Ovary (tissue), 10 donors: ENCODE measurements at places on chromosomes 3 and 15. TPM values are rescaled to one million over a fixed set of nuclear protein-coding genes. Genes with fewer than 3 reads are reported as not detected.

Gene SEMA7A
- 98.6 TPM for polyA plus RNA-seq

Gene ACTC1
- 2.7 TPM for polyA plus RNA-seq

DNA sequence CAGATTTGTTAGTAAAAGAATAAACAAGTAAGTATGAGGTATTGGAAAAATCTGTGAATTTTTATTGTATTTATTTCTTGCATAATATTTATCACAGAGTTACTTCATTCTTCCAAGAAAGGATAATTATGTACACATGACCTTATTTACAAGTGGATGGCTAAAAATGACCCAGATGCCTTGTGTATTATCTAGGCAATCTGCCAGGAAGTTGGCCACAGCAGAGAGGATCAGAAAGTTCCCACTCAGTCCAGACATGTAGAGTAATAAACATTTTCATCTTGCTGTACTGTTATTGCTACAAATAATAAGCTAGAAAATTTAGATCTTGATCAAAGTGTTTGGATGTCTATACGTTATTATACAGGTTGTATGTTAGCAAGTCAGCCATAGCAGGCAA lies 317.1 kb downstream of the EPHA6 start:
- no peaks in the 10 kb centered on the region for H3K36me3 ChIP-seq
- no peak for DNase-seq
- no peaks in the 10 kb centered on the region for H3K4me1 ChIP-seq
- no peak overlapping the region for H3K27ac ChIP-seq
- no peak overlapping the region for H3K4me3 ChIP-seq

Gene TUSC7
- not detected for polyA plus RNA-seq

DNA sequence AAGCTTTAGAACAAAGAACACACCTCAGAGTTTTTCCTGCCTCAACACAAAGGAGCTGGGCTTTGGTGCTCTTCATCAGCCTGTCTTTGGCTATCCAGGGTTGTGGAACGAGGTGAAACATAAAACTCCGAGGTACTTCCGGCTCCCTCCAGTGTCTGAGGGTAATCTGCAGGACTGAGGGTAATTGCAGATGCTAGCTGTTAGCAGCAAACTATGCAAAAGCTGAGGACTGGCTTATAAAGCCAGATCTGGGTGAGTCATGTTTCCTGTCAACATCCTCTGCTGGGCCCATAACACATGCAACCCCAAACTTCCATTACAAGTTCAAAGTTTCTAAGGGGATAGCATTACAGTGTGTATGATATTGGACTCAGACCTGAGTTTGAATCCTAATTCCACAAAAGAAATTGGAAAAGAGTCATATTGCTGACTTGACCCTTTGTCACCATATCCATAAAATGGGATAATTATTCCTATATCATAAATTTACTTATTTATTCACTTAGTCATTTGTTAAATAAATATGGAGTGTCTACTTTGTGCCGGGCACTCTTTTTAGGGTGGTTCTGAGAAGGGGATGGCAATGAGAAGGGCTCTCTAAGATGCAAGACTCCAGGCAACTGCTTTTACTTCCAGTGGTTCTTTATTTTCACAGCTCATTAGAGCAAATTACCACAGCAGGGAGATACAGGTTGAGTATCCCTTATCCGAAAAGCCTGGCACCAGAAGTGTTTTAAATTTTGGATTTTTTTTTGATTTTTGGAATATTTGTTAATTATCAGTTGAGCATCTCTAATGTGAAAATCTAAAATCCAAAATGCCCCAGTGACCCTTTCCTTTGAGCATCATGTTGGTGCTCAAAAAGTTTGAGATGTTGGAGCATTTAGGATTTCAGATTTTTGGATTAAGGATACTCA lies 9.5 kb upstream of the TRIM69 start:
- H3K4me1 ChIP-seq, result peaks cover 4% of the 10 kb centered on the region
- H3K27ac ChIP-seq, result no peak overlapping the region
- H3K4me3 ChIP-seq, result no peak overlapping the region
- DNase-seq, result no peak
- no peaks in the 10 kb centered on the region for H3K27me3 ChIP-seq
- H3K36me3 ChIP-seq, result no peaks in the 10 kb centered on the region

Gene ADAMTS17
- polyA plus RNA-seq, result 2.2 TPM

DNA sequence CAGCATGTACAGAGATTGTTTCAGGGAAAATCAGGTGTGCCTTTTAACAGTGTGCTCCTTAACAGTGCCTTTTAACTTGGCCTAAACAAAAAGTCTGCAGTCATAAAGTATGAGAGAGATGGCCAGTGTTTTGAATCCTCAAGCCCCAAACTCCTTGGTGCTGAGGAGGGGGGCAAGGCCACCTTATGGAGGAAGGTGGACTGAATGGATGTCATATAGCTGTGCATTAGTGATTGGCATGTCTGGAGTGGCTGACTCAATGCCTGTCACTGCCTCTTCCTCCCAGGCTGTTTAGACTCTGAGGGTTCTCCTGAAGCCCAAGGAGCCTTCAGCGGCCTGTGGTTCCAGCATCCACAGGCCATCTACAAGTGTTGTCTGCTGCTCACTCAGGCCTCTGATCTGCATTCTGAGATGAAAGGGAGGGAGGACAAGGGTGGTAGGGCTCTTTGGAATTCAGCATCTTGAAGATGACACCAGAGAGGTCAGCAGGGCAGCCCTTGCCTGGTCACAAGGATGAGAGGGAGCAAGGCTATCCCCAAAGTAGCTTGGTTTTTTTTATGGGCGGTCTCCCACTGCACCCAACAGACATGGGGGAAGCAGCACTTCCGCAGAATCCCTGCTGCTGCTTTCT lies 1.5 kb downstream of the FOXL2NB start:
- DNase-seq, result no peak
- peak overlapping the region; percentile 100 for H3K27ac ChIP-seq
- H3K4me1 ChIP-seq, result peaks cover 10% of the 10 kb centered on the region

GRCh38 chr15:95816591-95816990 lies 513.9 kb upstream of the NR2F2 start:
- DNase-seq, result no peak
- H3K4me1 ChIP-seq, result no peaks in the 10 kb centered on the region
- H3K36me3 ChIP-seq, result no peaks in the 10 kb centered on the region

Gene KBTBD13
- polyA plus RNA-seq, result 0.10 TPM

Gene MUC13
- polyA plus RNA-seq, result 0.04 TPM

- peaks cover 14% of the 10 kb centered on the region for H3K4me1 ChIP-seq
- H3K4me3 ChIP-seq, result no peak overlapping the region
- H3K27ac ChIP-seq, result no peak overlapping the region
- DNase-seq, result no peak
- H3K27me3 ChIP-seq, result no peaks in the 10 kb centered on the region
Observed at GRCh38 chr3:47156396-47156795, 7.5 kb downstream of the SETD2 start.

- no peak for DNase-seq
- H3K4me3 ChIP-seq, result no peak overlapping the region
- H3K36me3 ChIP-seq, result no peaks in the 10 kb centered on the region
- no peak overlapping the region for H3K27ac ChIP-seq
Observed at GRCh38 chr3:156985711-156986110, 159.6 kb downstream of the LEKR1 start.

- H3K27me3 ChIP-seq, result no peaks in the 10 kb centered on the region
- H3K4me1 ChIP-seq, result no peaks in the 10 kb centered on the region
- H3K27ac ChIP-seq, result no peak overlapping the region
- H3K36me3 ChIP-seq, result no peaks in the 10 kb centered on the region
- no peak for DNase-seq
Observed at GRCh38 chr15:60343221-60343970, 54.4 kb downstream of the ANXA2 start.

DNA sequence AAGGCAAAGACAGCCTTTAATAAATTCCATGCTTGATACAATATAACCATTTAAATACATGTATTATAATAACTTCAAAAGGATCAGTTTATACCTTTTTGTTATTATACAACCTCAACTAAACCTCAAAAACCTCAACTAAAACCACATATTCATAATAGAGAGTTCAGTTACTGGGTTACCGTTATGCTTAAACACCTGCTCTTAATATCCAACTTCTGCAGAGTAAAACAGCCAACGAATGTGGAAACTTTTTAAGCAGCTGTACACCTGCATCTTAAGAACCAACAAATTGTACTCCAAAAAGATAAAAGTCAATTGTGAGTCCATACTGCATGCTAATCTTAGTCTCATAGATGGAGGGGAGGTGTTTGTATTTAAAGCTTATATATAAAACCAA lies 53.5 kb downstream of the TFDP2 start:
- H3K4me1 ChIP-seq, result peaks cover 2% of the 10 kb centered on the region
- H3K27ac ChIP-seq, result no peak overlapping the region
- DNase-seq, result no peak
- H3K27me3 ChIP-seq, result no peaks in the 10 kb centered on the region
- H3K4me3 ChIP-seq, result no peak overlapping the region

- DNase-seq, result peak; percentile 14
- H3K27me3 ChIP-seq, result no peaks in the 10 kb centered on the region
Observed at GRCh38 chr3:79086514-79086913, 681.3 kb downstream of the ROBO1 start.

- H3K27me3 ChIP-seq, result no peaks in the 10 kb centered on the region
- no peak for DNase-seq
- H3K4me1 ChIP-seq, result no peaks in the 10 kb centered on the region
- H3K27ac ChIP-seq, result no peak overlapping the region
Observed at GRCh38 chr15:88717382-88718031, 78.7 kb downstream of the ISG20 start.

DNA sequence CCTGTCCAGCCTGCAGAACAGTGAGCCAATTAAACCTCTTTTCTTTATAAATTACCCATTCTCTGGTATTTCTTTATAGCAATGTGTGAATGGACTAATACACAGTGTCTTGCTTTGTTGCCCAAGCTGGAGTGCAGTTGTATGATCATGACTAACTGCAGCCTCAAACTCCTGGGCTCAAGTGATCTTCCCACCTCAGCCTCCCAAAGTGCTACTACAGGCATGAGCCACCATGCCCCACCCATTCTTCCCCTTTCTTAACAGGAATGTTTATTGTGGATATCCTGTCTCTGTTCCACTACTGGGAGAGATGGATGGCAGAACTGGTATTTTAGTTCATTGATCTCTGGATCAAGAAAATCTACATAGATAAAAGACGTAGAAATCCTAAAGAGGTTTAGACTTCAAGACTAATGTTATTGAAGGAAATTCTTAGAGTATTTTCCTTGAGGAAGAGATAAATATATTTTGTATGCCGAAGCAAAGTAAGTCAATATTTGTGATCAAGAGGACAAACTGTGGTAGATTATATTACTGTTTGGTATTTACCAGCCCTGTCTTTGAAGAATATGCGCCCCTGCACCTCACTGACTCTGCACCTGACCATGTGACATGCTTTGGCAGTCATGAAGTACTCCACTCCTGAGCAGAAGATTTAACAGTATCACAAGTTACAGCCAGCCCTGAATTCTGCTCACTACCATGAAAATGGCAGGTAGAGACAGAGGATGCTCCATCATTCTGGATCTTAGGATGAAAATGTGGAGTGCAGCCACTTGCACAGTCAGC lies 42.9 kb downstream of the UACA start:
- no peaks in the 10 kb centered on the region for H3K27me3 ChIP-seq
- H3K27ac ChIP-seq, result no peak overlapping the region
- H3K4me1 ChIP-seq, result peaks cover 6% of the 10 kb centered on the region
- no peaks in the 10 kb centered on the region for H3K36me3 ChIP-seq

DNA sequence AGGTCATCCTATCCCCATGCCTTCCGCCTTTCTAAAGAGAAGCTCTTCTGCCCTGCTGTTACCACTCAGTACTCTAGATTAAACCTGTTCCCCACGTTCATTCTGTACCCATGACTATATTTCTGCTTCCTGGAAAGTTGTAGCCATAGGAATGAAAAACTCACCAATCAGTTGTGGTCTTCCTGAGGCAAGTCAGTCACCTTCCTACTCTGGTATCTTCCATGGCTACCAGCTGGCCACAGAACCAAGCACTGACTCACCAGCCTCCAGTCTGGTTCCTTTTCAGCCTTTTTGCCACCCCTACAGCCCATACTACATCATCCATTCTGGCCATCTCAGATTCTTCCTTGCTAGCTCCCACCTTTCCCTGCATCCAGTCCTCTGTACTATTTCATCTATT lies 46.4 kb downstream of the TMEM44 start:
- H3K4me1 ChIP-seq, result peaks cover 2% of the 10 kb centered on the region
- no peaks in the 10 kb centered on the region for H3K27me3 ChIP-seq
- no peaks in the 10 kb centered on the region for H3K36me3 ChIP-seq
- H3K27ac ChIP-seq, result no peak overlapping the region

DNA sequence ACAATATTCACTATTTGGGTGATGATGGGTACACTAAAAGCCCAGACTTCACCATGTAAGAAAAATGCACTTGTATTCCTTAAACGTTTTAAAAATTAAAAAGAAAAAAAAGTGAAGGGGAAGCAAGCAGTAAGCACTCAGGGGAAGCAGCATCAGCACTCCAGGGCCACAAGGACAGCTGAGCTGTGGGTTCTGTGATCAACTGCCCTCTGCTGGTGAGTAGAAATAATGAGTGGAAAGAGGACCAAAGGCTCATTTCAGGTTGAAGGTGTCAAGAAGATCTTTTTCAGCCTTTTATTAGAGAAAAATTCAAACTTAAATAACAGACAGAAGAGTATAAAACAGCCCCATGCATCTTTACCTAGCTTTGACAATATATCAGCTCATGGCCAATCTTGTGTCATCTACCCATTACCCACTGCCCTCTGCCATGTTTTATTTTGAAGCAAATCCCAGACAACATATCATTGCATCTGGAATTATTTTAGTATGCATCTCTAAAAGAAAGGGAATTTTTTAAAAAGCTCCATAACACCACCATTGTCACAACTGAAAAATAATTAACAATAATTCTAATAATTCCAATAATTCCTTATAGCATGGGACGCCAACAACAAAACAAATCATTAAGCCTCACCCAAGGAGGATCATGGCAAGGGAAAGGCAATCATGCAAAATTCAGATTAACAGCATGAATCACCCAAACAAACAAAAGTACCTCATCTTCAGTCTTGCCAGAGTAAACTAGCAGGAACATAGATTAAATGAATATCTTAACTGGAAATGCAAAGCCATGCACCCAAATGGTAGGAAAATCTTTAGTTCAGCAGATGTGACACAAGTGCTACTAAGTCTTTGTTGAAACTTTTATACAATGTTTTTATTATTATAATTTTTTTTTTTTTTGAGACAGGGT lies 42.5 kb downstream of the TAMM41 start:
- DNase-seq, result peak; percentile 35
- H3K4me1 ChIP-seq, result peaks cover 2% of the 10 kb centered on the region
- no peak overlapping the region for H3K27ac ChIP-seq
- H3K36me3 ChIP-seq, result peaks cover 2% of the 10 kb centered on the region

GRCh38 chr3:89000886-89001285 lies 106.5 kb upstream of the EPHA3 start:
- H3K27ac ChIP-seq, result no peak overlapping the region
- no peak for DNase-seq
- no peaks in the 10 kb centered on the region for H3K4me1 ChIP-seq
- H3K4me3 ChIP-seq, result no peak overlapping the region
- no peaks in the 10 kb centered on the region for H3K27me3 ChIP-seq

Gene LRRN1
- polyA plus RNA-seq, result 10.2 TPM

DNA sequence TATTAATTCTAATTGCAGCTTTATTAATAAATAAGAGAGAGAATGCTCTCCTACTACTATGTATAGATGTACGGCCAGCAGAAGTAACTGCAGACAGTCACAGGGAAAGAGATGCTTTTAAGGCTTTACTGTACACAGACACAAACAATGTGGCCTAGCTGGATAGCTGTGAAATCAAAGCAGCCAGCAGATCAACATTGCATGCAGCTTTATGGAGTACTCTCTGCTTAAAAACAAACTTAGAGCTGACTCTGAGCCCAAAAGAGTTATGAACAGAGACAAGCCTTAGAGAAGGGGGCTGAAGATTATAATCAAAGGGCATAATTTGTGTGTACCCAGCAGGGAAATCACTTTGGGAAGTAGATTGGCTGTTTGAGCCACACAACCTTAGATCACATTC lies 47.2 kb downstream of the CADM2 start:
- no peak for DNase-seq
- no peak overlapping the region for H3K4me3 ChIP-seq
- no peaks in the 10 kb centered on the region for H3K36me3 ChIP-seq
- no peaks in the 10 kb centered on the region for H3K27me3 ChIP-seq
- H3K4me1 ChIP-seq, result no peaks in the 10 kb centered on the region
